Stimulated activated CD4-positive, alpha-beta T cell treated with anti-CD3 and anti-CD28 coated beads, Interleukin-4, amount 100 ng/mL, for 48 hours (primary cell): ENCODE measurements at places on chromosomes 7 and 10.

DNA sequence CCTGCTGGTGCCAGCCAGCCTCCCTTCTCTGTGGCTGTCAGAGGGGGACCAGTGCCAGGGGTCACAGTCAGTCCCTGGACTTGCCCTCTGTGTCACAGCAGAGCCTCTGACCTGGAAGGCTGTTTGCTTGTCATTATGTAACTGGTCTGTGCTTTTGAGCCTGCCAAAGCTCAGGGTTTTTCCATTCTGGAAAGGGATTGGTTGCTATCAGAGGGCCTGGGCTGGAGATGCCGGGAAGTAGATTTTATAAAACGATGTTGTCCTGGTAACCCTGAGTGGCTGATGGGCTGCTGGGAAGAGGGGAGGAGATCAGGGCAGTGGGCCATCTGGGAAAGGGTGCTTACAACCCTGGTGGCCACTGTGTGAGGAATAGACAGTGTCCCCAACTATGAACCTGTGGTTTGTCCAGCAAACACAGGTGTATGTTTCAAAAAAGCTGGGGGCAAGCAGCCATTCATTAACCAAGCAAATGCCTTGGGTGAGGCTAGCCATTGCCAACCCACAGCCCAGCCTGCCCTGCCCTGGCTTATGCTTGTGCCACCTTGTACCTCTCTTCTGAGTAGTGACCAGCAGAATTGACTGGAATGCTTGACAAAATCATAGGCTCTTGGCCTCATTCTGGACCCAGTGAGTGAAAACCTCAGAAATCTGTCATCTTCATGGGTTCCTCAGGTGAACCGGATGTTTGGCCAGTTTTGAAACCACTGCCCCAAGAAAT lies 21.6 kb downstream of the SFTPD start:
- no peak for DNase-seq

GRCh38 chr7:148466120-148466519 lies 124.4 kb upstream of the C7orf33 start:
- DNase-seq, result no peak

GRCh38 chr10:82397854-82398253 lies 522.9 kb downstream of the NRG3 start:
- DNase-seq, result no peak

- DNase-seq, result no peak
Observed at GRCh38 chr10:69696073-69696731, 66.2 kb downstream of the FAM241B start.

DNA sequence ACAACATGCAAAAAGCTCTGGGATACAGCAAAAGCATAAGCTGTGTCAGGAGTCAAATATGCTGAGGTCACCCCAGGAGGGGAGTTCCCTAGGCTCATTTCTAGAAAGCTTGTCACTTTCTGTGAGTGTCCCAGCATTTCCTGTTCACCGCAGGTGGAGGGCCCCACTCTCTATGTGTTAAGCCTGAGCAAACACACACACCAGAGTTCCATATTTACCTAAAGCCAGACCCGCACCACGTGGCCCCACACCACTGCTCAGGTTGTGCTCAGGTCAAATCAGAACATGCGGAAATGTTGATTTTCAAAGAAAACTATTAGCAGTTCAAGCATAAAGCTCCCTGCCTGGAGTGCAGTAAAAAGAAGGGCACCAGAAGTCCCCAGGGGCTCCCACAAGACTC lies 259.6 kb upstream of the PPP2R2D start:
- DNase-seq, result peak; percentile 2

DNA sequence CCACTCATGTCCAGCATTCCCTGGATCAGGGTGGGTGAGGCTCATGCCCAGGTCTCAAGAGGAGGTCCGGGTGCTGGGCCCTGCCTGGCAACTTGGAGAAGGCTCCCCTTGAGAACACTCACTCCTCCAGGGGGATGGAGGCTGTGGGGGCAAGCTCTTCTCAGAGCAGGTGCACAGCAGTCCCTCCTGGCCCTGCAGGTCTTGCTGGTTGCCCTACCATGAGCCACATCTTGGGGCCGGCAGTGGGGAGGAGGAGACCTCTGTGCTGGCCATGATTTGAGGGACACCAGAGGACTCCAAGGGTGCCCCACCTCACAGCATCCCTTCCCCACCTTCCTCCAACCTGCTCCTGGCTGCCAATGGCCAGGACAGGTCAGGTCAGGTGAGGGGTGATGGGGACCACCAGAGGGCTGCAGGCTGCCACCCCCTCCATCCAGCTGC lies 87.4 kb upstream of the RET start:
- no peak for DNase-seq

- DNase-seq, result no peak
Observed at GRCh38 chr7:142089035-142089434, 22.5 kb upstream of the MGAM2 start.

GRCh38 chr10:86611386-86611785 lies 43.0 kb upstream of the OPN4 start:
- DNase-seq, result no peak

DNA sequence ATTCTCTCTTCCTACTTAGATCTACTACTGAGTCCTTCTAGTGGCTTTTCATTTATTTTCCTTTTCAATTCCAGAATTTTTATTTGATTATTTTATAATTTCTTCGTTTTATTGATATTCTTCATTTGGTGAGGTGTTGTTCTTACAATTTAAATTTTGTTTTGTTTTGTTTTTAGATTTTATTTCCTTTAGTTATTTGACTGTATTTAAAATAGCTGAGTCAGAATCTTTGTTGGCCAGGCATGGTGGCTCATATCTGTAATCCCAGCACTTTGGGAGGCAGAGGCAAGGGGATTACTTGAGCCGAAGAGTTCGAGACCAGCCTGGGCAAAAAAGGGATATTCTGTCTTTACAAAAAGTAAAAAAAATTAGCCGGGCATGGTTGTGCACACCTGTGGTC lies 36.1 kb downstream of the AKAP9 start:
- DNase-seq, result no peak

DNA sequence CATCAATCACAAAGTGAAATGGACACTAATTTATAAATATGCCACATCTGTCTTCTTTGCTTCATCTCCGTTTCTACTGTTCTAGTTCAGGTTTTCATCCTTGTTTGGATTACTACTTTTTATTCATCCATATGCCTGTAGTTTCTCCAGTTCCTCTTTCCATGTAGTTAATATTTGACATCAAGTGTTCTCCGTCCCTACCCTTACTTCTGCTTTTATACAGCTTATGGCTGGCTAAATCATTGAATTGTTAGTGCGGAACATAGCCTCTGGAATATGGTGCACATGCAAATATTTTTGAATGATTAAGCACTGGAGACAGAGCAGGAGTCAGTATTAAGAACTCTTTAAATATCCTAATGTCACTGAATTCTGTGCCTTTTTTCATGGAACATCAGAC lies 230.0 kb upstream of the PPP1R3A start:
- DNase-seq, result no peak

DNA sequence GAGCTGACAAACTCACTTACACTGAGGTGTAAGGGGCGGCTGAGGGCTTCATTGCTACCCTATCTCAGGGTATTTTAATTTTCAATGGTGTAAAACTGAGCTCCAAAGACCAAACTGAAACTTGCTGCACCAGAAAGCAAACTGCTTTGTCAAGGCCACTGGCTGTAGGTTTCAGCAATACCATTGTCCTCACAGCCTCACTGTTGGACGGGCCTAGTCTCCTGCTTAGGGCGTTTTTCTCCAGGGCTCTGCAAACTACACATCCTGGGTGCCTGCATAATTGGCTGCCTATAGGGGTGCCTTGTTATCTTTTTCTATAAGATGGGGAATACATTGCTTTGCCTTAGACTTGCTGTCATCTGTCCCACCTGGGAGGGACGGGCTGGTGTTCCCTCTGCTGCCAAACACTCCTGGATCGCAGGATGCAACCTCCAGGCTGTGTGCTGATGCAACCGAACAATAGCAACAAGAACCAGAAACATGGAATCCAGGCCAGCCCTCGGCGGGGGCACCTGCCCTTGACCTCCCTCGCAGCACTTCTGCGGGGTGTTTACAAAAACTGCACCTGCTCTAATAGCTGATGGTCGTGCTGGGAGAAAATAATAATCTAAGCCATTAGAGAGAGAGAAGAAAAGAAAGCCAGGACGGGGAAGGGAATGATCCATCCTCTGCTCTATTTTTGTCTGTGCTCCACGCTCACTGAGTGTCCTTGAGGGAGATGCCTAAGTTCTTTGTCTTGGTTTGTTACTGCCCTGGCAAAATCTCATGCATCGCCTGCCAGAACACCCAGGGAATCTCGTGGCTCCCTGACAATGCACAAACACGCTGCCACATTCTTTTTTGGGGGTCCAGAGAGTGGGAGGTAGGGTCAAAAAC lies 104.5 kb downstream of the GALNT17 start:
- DNase-seq, result no peak

- no peak for DNase-seq
Observed at GRCh38 chr10:15231426-15231825, 62.9 kb upstream of the NMT2 start.

- no peak for DNase-seq
Observed at GRCh38 chr7:135965602-135966001, 11.6 kb downstream of the MTPN start.

- no peak for DNase-seq
Observed at GRCh38 chr10:110326351-110327032, 21.8 kb upstream of the SMNDC1 start.

DNA sequence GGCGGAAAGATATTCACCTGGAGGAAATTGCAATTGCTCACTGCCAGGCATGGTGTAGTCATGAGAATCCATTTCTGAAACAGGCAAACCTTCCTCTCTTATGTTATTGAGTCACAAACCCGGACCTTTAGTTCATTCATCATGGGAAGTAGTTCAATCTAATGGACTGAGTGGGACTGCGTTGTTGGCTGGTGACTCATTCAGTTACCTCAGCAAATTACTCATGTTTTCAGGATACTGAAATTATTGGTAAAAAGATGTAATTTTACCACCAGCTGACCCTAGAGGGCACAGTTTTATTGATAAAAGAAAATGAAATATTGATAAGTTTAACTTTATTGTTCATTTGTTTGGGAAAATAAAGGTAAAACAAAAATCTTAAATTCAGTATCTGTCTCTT lies 1194.4 kb upstream of the SORCS1 start:
- no peak for DNase-seq

DNA sequence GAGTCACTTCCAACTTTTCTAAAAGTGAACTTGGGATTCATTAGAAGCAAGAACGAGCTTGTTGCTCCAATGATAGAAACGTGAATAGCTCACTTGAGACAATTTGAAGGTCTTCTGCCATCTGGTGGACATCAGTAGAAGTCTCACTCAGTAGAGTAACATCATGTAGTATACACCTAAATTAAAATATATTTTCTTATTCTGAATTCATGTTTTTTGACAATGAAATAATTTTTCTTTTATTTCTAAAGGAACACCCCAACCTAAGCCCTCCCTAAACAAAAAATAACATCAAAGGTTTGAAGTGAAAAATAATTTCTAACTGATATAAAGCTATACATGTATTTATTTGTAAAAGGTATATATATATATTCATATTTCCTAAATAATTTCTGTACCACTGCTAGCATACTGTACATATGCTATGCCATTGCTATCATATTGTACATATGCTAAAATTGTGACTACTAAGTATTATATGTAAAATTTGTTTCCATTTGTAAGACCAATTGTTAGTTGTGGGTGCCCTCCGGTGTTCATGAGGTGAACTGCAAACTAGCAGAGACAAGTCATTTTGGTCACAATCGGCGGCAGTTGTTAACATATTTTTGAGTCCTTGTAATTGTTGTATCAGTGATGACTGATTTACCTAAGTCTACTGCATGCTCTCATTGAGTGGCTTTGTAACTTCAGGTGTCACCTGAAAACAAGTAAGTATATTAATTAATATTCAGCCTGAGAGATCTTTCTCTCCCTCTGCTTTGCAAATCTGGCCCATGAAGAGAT lies 121.9 kb downstream of the PTPRZ1 start:
- DNase-seq, result peak; percentile 22

- no peak for DNase-seq
Observed at GRCh38 chr10:71713135-71714030, 6.2 kb downstream of the C10orf105 start.

GRCh38 chr7:48887500-48887899 lies 36.8 kb upstream of the CDC14C start:
- DNase-seq, result no peak

DNA sequence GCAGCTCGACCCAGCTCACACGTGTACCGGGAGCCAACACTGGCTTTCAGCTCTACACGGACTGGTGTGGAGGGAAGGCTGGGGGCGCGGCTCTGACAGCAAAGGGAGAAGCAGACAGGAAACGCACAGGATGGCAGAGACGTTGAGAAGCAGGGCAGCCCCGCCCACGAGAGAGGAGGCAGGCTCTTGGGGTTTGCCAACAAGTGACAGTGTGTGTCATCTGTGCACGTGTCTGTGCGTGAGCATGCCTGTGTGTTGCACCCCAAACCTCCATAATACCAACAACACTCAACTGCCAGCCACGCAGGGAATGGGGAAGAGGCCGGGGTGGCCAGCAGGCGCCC lies 64.4 kb upstream of the PDGFA start:
- DNase-seq, result peak; percentile 77

DNA sequence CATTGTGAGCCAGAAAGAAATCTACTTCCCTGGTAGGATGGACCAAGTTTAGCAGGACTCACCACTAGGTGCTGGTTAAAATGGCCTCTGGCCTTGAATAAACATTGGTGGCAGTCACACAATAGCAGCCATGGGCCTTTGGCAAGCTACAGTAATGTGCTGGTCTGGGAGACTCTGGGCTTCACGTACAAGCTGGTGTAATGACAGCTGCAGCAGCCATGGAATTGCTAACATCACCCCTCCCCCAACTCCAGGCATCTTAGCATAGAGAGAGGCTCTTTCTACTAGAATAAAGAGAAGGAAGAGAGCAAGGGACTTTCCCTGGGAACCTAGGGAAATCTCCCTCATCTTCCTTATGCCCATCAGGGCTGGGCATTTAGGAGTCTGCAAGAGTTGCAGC lies 205.1 kb upstream of the SEMA3A start:
- DNase-seq, result no peak

GRCh38 chr10:3123571-3124411 lies 48.8 kb downstream of the PITRM1 start:
- DNase-seq, result no peak

- DNase-seq, result no peak
Observed at GRCh38 chr7:507623-508300, 11.9 kb downstream of the PDGFA start.

DNA sequence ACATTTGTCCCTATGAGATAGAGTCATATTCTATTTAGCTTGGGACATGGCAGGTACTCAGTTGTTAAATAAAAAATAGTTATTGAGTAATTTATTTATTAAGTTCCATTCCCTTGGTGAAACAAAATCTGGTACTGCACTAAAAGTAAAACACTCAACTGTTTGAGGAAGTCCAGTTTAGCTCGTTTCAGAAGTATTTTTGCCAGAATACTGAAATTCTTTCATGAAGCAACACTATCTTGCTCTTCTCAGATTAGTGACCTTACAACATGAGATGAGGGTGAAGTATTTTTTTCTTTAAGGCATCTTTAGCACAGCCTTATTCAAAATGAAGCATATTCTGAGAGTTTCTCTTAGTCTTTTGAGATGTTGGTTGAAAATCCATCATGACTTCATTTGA lies 106.0 kb downstream of the ZNF365 start:
- DNase-seq, result no peak
